ENCODE measurements at places on chromosomes 2 and 18.
A peak's percentile ranks its signal among the peaks of the same experiment; 100 is the strongest.

DNA sequence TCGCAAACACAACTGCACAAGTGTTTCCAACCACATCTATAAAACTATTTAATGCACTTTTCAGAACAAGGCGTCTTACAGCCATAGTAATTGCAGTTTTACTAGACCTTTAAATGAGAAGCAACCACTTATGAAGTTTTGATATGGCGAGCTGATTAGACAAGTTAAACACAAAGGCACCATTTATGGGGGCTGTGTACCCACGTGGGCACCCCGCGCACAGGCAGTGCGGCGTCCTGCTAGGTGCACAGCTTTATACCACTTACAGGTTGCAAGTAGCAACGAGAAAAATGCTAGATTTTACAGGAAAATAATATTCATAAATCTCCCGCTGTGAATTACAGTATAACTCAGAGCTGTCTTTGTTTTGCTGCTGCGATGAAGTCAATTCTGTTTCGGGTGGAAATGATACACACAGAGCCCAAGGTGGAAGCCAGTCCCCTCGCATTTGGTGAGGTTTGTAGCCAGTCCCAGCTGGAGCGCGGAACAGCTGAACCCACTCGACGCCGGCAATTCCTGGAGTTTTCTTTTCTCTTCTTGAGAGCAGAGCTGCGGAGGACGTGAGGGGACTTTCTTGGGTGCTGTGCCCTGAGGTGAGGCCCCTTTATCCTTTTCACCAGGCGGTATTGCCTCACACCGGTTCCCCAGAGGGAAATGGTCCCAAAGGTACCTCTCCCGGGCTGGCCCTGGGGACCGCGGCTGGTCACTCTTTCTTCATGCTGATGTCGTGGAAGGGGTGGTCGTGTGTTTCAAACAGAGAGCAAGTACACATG is 76.7 kb downstream of the PTGR3 start:
- no peak for DNase-seq

GRCh38 chr2:121603185-121603584 is 46.1 kb downstream of the CLASP1 start:
- DNase-seq = no peak

GRCh38 chr2:17442334-17442733 is 75.9 kb downstream of the RAD51AP2 start:
- DNase-seq = peak; percentile 59

GRCh38 chr18:23689031-23689615 is at the start of gene LAMA3:
Gene LAMA3 (plus strand): TSS chr18:23689453. CDS start chr18:23689684, 231 bp downstream.
- DNase-seq = peak; percentile 80

DNA sequence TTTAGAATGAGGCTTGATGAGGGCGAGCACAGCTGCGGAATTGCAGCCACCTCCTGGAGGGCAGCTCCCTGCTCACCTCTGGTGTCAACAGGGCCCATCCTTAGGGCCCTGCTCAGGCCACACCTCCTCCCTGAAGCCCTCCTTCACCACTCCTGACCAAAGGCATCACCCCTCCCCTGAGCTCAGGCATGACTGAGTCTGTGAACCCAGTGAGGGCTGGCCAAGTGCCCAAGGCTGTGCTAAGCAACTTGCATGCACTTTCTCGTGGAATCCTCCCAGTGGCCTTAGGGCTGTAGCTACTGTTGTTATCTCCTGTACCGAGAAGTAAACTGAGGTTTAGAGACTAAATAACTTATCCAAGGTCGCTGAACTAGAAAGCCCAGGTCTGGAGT is 101.7 kb downstream of the KLHL29 start:
- peak; percentile 41 for DNase-seq

Data from MG63 (cell line).